ENCODE measurements at places on chromosomes 5 and 9.

DNA sequence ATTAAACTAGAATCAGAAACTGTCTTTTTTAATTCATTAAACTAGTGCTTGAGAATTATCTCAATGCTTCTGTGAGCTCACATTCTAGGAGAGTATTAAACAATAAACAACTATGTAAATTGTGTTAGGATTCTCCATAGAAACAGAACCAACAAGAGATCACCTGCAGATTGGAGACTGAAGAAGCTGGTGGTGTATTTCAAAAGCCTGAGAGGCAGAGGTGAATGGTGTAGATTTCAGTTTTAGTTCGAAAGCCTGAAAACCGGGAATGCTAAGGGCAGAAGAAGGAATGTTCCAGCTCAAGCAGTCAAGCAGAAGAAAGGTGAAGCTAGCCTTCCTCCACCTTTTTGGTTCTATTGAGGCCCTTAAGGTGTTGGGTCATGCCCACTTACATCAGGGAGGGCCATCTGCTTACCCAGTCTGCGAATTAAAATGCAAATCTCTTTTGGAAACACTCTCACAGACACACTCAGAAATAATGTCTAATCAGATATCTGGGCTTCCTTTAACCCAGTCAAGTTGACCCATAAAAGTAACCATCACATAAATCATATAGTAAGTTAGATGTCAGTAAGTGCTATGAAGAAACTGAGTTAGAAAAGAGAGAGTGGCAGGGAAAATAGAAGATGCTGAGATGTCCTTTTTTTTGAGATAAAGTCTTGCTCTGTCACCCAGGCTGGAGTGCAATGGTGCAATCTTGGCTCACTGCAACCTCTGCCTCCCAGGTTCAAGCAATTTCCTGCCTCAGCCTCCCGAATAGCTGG is 291.5 kb downstream of the ARRDC3 start:
- DNase-seq: no peak

GRCh38 chr5:176873541-176874172 is 25.5 kb downstream of the HK3 start:
- DNase-seq: no peak

- no peak for DNase-seq
These were observed 250.3 kb upstream of the SEMA6A start for GRCh38 chr5:116824751-116825438.

DNA sequence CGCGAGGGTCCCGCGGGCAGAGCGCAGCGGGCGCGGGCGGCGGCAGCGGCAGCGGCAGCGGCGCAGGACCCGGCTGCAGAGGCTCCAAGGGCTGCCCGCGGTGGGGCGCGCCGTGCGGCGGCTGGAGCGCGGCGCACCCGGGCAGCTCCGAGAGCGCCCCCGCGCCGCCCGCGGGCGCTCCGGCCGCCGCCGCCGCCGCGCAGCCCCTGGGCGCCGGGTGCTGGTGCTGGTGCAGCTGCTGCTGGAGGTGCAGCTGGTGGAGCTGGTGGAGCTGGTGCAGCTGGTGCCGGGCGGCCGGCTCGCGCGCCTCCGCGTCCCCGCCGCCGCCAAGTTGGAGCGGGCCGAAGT is 644 bp downstream of the IER5L start:
- no peak for DNase-seq
